ENCODE measurements at places on chromosomes 5 and 9.

- DNase-seq, result peak; percentile 41
Measured at GRCh38 chr5:151234476-151235238, 10.8 kb upstream of the CCDC69 start.

GRCh38 chr9:95857896-95858295 is 17.6 kb upstream of the ERCC6L2 start:
- no peak for DNase-seq

DNA sequence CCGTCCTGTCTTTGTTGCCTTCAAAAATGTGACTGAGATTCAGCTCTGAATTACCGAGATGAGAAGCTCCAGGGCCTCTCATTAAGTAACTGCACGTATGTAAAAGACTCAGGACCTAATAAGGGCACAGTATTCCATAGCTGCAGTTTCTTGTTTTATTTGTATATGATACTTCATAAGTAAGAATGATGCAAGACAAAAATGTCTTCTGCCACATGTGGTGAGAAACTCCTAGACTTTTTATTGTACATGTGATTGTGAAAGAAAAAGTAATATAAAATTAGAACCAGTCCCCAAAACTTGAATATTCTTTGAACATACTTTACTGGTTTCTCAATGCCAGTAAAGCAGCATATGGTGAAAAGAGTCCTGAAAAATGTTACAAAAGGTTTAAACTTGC is 110.1 kb upstream of the OTULINL start:
- DNase-seq, result no peak

DNA sequence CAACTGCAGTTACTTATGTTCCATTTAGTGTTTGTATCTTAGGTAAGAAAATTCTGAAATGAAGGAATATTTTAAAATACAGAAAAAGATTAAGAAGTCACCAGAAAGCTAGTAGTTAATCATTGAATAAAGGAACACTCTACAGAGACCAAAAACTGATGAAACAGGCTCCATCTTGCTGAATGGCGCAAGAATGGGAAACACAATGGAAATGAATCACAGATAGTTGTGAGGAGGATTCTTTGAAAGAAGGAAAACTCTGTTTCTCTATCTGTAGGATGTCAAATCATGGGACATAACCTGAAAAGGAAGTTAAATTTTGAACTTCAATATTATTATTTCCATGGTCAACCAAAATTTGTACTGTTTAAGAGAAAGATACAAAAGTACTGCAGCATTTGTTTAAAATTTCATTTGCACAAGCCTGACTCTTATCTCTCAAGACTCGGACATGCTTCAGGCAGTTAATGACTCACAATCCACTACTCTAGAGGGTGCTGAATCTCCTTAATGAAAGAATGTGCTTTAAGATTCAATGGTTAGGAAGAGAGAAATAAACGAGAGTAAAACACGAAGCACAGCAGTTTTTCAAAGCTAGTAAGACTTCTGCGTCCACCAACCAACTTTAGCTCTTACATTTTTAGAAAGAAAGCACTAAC is 1064.4 kb upstream of the DMAC1 start:
- DNase-seq, result no peak

GRCh38 chr5:172852490-172853354 is 18.7 kb downstream of the ERGIC1 start:
- no peak for DNase-seq

GRCh38 chr5:35230038-35230611 is at the start of gene PRLR:
Gene PRLR (minus strand): TSS chr5:35230487. CDS start chr5:35089620, 140,867 bp downstream.
- DNase-seq, result peak; percentile 56

DNA sequence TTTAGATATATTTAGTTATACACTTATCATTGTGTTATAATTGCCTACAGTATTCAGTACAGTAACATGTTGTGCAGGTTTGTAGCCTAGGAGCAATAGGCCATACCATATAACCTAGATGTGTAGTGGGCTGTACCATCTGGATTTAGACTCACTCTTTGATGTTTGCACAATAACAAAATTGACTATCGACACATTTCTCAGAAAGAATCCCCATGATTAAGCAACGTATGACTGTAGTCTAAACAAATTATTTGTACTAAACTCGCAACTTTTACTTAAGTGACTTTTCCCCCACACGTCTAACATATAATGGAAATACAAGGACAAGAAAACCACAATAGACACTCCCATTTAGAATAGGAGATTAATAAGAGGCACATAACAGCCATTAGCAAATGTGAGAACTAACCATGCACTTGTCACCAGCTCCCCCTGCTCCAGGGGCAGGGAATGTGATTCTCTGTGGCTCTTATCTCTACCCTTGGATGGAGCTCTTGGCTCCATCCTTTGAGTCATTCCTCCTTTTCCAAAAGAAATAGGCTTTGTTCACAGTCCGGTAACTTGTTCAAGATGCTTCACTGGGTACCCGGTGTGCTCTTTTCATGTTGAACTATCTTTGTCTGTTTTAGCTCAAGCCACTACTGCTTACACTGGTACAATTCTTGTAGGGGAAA is 8.7 kb upstream of the B4GALT1 start:
- no peak for DNase-seq

GRCh38 chr5:119356612-119357188 is 881 bp downstream of the TNFAIP8 start:
- DNase-seq, result peak; percentile 13

GRCh38 chr5:160492565-160492964 is 70.9 kb downstream of the PTTG1 start:
- DNase-seq, result peak; percentile 43

- no peak for DNase-seq
Measured at GRCh38 chr9:131480258-131480657, 22.5 kb upstream of the POMT1 start.

DNA sequence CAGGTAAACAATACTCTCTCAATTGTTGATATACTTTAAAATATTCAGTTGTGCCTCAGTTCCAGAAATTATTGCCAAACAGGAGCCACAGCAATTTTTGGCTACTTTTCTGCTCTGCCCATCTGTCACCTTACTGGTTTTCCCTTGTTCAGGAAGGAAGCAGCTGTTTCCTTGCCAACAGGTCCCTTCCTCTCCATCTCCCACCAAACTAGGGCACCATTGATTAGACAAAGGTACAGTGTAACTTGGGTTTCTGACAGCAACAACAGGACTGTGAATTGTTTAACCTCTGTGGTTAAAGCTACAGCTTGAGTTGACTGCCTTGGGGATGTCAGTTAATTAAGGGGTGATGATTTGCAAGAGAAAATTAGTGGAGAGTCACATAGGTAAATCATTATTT is 76.9 kb downstream of the PIP5K1B start:
- no peak for DNase-seq

DNA sequence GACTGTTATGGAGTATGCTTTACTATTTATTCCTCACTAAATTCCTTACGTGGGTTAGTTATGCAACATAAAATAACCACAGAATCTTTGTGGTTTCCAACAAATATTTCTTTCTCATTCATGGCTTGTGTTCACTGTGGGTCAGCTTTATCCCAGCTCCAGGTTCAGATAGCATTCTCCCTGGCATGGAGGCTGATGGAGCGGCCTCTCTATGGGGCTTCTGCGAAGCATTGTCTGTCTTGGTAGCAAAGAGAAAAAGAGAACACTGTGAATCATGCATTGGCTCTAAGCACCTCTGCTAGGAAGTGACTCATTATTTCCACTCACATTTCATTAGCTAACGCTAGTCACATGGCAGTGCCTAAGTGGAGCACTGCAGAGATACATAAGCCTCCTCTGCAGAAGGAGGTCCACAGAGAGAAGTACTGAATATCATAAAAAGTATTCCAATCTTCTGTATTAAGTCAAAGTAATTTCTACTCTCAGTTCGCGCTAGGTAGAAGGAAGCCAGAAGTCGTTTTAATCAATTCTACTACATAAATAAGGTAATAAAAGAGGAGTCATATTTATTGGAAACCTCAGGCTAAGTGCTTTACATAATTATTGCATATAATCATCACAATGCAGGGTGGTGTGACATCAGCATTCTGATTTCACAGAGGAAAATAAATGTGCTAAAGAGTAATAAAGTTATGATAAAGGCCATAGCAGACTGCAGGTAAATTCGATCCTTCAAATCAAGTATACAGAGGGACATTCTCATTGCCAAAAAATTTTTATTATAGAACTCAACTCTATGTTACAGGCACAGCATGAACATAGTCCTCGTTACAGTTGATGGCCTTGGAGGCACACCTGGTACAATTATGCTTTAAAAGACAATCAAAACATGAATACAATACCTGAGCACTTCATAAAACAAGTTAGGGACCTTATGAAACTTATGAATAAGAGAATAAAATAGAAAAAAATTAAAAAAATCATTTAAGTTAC is 531.1 kb downstream of the CETN3 start:
- peak; percentile 45 for DNase-seq

- DNase-seq, result no peak
Measured at GRCh38 chr5:1804001-1804690, 2.9 kb downstream of the NDUFS6 start.

- peak; percentile 99 for DNase-seq
Measured at GRCh38 chr5:181223058-181223728, at the start of gene TRIM41. Gene TRIM41 (plus strand): TSS chr5:181223281. CDS start chr5:181224000, 719 bp downstream.

- DNase-seq, result peak; percentile 60
Measured at GRCh38 chr5:473551-474192, 30.7 kb downstream of the EXOC3 start.

DNA sequence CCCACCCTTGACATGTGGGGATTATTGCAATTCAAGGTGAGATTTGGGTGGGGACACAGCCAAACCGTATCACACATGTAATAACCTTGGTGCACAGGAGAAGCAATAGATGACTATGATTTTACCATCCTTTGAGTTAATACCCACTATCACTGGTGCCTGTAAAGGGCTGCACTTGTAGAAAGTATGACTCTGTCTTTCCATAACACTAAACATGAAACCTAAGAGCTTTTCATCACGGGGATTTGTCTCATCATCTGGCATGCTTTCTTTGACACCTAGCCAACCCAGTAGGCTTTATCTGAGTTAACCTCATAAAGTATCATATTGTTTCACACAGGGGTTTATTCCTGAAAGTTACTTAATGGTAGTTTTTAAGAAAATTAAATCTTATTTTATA is 188.9 kb upstream of the TNC start:
- no peak for DNase-seq

- DNase-seq, result peak; percentile 13
Measured at GRCh38 chr5:149257131-149257530, 14.5 kb upstream of the AFAP1L1 start.

DNA sequence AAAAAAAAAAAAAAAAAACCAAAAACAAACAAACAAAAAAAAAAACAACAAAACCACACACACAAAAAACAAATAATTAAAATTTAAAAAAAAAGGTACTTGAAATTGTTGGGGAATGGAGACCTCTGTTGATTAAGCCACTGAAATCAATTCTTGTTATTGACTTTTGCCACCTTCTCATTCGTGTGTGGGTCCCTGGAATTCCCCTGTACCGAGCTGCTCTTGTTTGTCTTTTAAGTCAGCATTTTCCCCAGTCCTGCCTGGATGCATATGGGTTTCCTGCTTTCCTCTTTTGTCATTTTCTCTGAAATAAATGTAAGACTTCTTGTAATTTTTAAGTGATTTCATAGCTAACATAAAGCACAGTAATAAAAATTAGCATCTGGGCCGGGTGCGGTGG is 45.5 kb downstream of the GPBP1 start:
- no peak for DNase-seq

DNA sequence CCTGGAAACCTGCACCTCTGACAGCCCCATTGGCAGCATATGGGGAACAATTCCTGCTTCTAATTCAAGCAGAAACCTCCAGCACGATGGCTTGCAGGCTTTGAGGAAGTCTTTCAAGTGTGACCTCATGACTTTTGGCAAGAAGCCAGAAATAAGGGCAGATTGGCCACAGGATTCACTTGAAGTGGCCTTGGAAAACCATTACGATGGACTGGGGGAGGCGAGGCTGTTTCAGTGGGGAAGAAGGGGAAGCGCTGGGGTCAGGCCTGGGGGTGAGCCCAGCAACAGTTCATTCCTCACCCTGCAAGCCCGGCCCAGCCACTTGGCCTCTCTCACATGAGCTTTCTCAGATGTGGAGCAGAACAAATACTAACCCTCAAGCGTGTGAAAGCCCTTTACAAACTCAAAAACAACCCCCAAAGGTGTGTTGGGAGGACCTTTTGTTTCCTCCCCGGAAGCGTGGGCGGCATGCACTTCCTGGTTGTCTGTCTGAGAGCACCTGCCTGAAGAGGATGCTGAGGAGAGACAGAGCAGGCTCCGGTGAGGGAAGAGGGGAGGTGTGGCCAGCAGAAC is 26.9 kb upstream of the EEIG1 start:
- DNase-seq, result peak; percentile 52

DNA sequence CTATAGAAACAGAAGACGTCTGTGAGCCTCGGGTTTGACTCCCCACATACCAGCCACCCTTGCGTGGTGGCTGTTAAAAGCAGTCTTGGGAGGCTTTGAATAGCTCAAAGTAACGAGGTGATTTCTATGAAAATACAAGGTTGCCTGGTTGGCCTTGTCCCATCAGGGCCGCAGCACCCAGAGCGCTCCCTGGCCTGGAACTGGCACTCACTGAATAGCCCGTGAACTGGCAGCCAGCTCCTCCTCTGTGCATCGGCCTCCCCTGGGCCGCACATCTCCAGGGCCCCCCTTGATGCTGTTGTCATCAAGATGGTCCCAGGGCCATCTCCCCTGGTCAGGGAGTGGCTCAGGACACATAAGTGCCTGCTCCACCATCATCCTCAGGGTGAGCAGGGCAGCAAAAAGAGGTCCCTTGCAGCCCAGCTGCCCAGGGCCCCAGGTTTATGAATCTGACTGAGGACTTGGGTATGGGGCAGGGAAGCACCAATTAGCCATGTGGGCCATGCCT is 144.6 kb upstream of the PPP1R26 start:
- DNase-seq, result no peak

DNA sequence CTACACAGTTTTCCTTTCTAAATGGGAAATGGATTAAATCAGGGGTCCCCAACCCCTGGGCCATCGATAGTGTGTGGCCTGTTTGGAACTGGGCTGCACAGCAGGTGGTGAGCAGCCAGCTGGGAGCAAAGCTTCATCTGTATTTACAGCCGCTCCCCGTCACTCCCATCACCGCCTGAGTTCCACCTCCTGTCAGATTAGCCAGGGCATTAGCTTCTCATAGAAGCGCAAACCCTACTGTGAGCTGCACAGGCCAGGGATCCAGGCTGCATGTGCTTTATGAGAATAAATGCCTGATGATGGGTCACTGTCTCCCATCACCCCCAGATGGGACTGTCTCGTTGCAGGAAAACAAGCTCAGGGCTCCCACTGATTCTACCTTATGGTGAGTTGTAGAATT is 41.2 kb upstream of the FLT4 start:
- no peak for DNase-seq

GRCh38 chr5:139181835-139182452 is 16.2 kb downstream of the SIL1 start:
- peak; percentile 61 for DNase-seq

Measured in EL (cell line).